ENCODE measurements at places on chromosomes 3 and 15.

DNA sequence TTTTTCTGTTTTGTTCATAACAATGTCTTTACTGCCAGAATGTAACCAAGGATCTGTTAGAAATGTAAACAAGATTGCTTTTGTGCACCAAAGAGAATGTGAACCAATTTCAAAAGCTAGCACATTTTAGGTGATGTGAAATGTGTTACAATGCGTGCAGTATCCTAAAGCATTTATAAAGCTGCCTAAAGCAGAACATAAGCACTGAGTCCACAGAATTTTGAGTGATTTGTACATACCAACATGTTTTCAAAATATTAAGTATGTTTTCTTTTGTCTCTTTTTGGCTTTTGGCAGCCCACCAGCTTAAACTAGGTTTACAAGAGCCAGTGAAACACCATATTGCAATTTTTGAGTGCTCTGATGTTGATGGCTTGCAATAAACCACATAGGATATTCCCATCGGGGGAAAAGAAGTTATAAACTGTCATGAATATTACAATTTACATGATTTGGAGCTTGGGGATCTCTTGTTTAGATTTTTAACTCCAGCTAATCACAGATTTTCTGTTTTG, 364.0 kb downstream of the ZIC1 start:
- no peak for DNase-seq
- H3K36me3 ChIP-seq, result no peaks in the 10 kb centered on the region
- no peak overlapping the region for H3K4me3 ChIP-seq
- no peaks in the 10 kb centered on the region for H3K27me3 ChIP-seq
- H3K27ac ChIP-seq, result no peak overlapping the region
- H3K4me1 ChIP-seq, result no peaks in the 10 kb centered on the region

DNA sequence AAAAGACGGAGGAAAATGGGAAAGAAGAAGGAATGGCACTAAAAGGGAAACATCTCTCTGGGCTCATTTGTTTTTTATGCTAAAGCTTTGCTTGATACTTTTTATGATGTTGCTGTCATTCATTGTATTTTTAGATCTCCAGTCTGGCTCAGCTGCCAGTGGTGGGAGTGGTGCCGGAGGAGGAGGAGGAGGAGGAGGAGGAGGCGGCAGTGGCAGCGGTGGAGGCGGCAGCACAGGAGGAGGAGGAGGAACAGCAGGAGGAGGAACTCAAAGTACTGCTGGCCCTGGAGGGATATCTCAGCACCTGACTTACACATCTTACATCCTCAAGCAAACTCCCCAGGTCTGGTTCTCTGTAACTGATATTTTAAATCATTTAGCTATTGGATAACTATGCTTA, 49.6 kb downstream of the MAP6D1 start:
- no peak overlapping the region for H3K27ac ChIP-seq
- H3K27me3 ChIP-seq, result no peaks in the 10 kb centered on the region
- H3K4me1 ChIP-seq, result no peaks in the 10 kb centered on the region
- H3K36me3 ChIP-seq, result peaks cover 53% of the 10 kb centered on the region

GRCh38 chr15:48370460-48370859, 39.2 kb downstream of the DUT start:
- no peak overlapping the region for H3K27ac ChIP-seq
- DNase-seq, result no peak
- no peaks in the 10 kb centered on the region for H3K4me1 ChIP-seq

DNA sequence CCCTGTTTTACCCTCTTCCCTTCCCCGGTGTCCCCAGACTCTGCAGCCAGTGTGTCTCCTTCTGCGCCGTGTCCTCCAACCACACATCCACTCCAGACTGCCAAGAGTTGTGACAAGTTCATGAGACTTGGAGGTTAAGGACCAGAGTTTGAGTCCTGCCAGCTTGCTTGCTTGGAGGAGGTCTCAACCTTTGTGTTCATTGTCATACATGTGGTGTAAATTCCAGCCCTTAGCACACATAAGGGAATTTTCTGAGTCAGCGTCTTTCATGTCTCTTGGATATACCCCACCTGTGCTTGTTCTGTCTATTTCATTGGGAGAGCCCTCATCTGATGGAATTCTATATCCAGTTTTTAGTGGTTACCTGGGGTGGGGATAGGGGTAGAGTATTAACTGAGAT, 13.3 kb downstream of the CORO2B start:
- peaks cover 36% of the 10 kb centered on the region for H3K27me3 ChIP-seq
- H3K4me3 ChIP-seq, result no peak overlapping the region
- H3K4me1 ChIP-seq, result no peaks in the 10 kb centered on the region

DNA sequence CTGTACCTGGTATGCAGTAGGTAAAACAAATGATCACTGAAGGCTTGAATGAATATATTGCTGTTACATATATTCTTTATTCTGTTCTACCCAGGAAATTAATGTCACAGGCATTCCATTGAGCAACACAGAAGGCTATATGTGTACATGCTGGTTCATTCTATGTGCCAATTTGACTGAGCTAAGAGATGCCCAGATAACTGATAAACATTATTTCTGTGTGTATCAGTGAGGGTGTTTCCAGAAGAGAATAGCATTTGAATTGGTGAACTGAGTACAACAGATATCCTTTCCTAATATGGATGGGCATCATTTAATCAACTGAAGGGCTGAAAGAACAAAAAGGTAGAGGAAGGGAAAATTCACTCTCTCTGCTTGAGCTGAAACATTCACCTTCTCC, 886.8 kb downstream of the FHIT start:
- H3K4me1 ChIP-seq, result no peaks in the 10 kb centered on the region
- H3K27me3 ChIP-seq, result peaks cover 5% of the 10 kb centered on the region
- no peak overlapping the region for H3K27ac ChIP-seq

DNA sequence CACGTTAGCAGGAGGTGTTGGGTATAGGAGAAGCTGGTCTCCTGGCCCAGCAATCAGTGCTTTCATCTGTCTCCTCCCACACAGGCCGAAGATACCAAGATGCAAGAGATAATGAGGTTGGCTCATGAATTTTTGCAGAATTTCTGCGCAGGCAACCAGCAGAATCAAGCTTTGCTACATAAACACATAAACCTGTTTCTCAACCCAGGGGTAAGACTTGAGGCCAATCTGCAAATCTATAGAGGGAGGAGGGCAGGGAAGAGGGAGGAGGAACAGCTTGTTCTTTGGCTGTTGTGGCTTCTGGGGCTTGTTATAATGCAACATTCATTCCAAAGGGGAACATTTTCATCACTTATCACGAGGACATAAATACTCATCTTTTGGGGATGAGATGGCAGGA, 195.3 kb downstream of the ITPR1 start:
- peaks cover 32% of the 10 kb centered on the region for H3K36me3 ChIP-seq
- no peak for DNase-seq
- H3K4me1 ChIP-seq, result no peaks in the 10 kb centered on the region
- no peak overlapping the region for H3K4me3 ChIP-seq
- no peak overlapping the region for H3K27ac ChIP-seq

DNA sequence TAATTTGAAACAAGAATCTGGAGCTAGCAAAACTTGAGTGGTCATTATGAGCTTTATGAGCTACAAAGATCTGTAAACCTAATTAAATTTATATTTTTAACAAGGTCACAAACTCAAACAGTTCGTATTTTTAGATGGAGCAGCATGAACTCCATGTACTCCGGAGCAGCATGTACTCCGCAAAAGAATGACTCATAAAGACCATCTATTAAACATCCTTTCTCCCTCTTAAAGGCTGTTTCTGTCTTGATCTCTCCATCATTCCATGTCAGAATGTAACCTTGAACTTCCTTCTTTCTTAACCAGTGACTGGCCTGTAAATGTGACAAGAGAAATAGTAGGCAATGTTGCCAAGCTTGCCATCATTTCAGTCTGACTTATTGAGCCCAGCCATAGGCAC, 696.9 kb downstream of the ZNF385D start:
- no peak for DNase-seq
- H3K27me3 ChIP-seq, result no peaks in the 10 kb centered on the region
- H3K36me3 ChIP-seq, result no peaks in the 10 kb centered on the region
- H3K27ac ChIP-seq, result no peak overlapping the region
- no peak overlapping the region for H3K4me3 ChIP-seq

All from central memory CD8-positive, alpha-beta T cell (primary cell).